ENCODE measurements at places on chromosomes 5 and 9.

- DNase-seq = no peak
Measured at GRCh38 chr5:137567226-137567625, 68.1 kb upstream of the SPOCK1 start.

- no peak for DNase-seq
Measured at GRCh38 chr9:94909250-94909894, 182.9 kb downstream of the AOPEP start.

GRCh38 chr9:86079865-86080469 lies 19.4 kb downstream of the GOLM1 start:
- DNase-seq = no peak

DNA sequence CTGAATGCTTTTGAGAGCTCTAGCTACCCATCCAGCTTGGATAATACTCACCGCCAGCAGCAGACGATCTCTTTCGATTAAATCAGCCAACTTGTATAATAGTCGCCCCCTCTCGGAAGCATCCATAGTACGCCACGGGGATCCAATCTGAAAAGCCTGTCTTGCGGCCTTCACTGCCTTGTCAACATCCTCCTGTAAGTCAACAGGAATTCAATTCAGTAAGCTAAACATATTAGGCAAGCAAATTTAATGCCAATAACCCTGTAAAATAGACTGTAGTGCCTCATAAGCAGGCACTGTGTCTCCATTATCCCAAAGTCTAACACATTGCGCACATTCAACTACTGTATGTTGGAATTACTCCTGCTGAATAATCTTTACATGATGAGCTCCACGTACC lies 22.0 kb downstream of the ALDH1A1 start:
- DNase-seq = no peak

DNA sequence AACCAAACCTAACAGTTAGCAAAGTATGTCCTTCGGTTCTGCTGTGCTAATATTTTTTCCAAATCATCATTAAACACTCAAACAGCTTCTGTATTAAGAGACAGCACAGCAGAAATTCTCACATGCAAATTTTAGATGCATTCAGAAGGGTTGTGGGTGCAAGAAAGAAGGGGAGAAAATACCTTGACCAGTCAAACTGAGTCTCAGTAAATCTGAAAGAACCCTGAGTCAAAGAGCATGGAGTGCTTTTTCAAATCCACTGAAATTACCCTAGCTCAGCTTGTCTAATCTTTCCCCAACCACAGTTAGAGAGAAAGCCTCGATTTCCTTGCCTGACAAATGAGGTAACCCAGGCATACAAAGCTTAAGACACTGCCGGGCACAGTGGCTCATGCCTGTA lies 55.1 kb downstream of the RETREG1 start:
- no peak for DNase-seq

- DNase-seq = no peak
Measured at GRCh38 chr9:13082796-13083195, 196.7 kb downstream of the MPDZ start.

DNA sequence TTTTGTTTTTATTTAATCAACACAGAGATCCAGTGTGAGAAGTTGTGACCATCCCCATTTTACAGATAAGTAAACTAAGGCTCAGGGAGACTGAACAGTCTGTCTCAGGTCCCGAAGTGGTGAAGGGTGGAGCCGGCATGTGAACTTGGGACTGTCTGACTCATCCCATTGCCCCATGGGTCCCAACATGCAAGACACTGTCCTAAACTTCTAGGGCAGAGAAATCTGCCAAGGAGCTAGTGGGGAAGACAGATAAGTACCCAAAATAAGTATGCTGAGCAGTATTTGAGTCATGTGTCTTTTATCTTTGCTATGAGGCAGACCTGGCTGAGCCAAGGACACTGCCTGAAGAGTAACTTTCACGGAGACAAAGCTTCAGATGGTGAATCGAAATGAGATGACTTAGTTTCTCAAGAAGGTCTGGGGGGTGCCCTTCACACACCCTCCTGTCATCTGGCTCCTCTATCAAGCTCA lies 64.3 kb upstream of the SLC25A51 start:
- no peak for DNase-seq

DNA sequence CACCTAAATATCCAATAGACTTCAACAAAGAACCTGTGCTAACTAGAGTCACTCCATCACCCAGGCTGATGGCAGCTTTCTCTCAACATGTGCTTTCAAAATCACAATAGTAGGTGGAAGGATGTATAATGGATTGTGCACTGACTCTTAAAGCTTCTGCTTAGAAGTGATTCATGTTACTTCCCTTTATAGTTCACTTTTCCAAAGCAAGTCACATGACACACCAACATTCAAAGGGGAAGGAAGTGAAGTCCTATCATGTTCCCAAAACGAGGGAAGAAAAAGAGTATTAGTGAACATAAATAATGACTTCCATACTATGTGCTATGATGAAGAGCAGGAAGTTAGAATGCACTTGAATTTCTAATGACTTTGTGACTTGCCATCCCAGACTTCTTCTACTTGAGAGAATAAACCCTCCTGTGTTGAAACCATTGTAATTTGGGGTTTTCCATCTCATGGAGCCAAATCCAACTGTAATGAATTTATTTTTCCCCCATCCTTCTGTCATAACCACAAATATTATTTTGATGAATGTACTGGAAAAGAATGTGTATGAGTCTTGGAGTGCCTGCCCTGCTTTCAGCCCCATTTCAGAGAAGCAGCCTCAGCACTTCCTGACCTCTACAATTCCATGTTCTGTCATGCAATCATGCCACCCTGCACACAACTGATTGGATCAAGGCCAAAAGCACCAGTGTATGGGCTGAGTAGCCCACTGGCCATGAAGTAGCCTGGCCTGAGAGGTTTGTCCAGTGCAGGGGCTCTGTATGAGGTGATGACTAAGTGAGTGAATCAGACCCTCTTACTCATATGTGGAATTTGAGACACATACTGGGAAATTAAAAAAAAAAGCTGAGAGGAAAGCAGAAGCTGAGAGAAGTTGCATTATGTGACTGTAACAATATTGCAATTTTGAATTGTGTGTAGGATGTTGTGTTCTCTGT lies 525.9 kb upstream of the CLINT1 start:
- DNase-seq = peak; percentile 95

GRCh38 chr9:136996361-136997292 lies at the start of gene CLIC3:
CLIC3 (minus strand) TSS chr9:136996568; CDS start chr9:136996543, 25 bp downstream.
- DNase-seq = no peak

GRCh38 chr9:122402403-122402871 lies 31.6 kb downstream of the PTGS1 start:
- DNase-seq = peak; percentile 99

DNA sequence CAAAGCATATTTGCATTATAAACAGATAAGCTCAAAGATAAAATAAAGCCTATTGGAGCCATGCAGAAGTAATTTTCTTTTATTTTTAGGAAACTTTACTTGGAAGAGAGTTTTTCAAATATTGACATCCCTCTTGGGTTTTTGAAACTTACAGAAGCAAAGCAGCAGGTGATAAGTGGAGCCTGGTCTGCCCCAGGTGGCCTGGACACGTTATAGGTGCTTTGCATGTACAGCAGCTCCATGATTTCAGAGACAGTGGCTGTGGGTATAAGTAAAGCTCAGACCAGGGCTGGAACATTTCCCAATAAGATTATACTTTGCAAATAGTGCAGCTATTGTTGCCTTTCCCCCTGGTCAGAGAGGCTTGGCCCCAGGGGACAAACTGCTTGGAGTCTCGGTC lies 51.5 kb downstream of the CCDC192 start:
- DNase-seq = no peak

GRCh38 chr5:32523625-32524024 lies 61.7 kb upstream of the SUB1 start:
- DNase-seq = no peak

- no peak for DNase-seq
Measured at GRCh38 chr5:97427235-97427634, 244.2 kb upstream of the RIOK2 start.

DNA sequence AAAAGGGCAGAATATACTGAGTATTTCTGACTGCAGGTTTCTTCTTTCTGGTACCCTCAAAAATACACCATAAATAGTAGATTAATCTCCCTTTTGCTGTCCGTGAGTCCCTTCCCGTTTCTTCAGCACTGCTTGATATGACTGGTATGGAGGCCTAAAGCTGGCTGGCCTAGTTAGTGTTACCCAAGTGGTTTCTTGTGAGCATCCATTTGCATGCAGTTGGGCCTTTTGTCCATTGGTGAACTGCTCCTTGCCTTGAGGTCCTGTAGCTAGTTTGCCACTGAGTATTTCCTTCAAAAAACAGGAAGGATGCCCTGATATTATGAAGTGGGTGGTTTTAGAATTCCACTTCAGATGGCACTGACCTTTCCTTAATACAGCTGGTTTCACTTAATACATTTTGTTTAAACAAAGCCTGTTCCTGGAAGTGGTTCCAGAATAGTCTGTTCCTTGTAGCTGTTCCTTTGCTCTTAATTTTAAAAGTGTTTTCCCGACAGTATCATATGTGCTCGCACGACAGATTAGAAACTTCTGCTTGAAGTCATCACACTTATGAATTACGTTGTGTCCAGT lies 40.0 kb upstream of the ABL1 start:
- DNase-seq = no peak

- no peak for DNase-seq
Measured at GRCh38 chr9:95505072-95505716, 11.6 kb downstream of the PTCH1 start.

DNA sequence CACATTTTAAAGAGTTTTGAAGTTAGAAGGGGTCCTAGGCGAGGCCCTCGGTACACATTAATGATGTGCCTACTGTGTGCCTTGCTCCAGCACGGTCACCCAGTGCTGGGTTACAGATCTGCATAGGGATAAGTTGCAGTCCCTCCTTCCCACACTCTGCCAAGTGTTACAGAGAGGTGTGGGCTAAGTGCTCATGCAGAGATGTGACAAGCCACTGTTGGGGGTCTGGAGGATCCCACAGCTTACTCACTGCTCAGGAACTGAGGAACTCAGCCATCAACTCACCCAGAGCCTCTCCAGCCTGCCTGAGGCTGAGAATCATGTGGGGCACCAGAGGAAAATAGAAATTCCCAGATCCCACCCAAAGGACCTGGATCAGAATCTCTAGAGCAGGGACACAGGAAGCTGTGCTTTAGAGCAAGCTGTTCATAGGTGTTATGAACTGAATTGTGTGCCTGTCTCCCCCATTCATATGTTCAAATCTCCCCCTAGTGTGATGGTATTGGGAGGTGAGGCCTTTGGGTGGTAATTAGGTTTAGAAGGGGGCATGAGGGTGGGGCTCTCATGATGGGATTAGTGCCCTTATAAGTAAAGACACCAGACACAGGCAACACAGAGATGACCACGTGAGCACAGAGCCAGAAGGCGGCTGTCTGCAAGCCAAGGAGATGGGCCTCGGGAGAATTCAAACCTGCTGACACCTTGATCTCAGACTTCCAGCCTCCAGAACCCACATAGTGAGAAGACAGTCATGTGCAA lies 164.1 kb downstream of the HSD17B3 start:
- DNase-seq = no peak

GRCh38 chr5:128596071-128596470 lies 58.0 kb upstream of the FBN2 start:
- no peak for DNase-seq

- DNase-seq = no peak
Measured at GRCh38 chr5:168720575-168720974, 141.4 kb upstream of the PANK3 start.

GRCh38 chr5:57175551-57176309 lies 1.9 kb downstream of the GPBP1 start:
- no peak for DNase-seq

DNA sequence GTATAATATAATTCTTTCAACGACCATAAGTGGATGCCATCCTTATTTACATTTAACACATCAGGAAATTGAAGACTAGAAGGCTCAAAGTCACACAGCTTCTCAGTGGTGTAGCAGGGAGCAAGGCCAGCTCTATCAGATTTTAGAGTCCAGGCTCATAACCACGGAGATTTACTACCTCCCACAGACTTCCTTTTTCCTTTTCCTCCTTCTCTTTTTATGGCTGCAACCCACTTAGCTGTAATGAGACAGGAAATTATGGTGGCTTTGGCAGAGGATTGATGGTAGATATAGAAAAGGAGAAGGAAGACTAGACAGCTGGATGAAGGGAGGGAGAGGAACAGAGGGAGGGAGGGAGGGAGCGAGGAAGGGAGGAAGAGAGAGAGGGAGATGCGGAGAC lies 47.4 kb downstream of the SPEF2 start:
- no peak for DNase-seq

- DNase-seq = no peak
Measured at GRCh38 chr5:54874337-54875021, 110.9 kb downstream of the ESM1 start.

GRCh38 chr5:107359916-107360234 lies 310.9 kb downstream of the EFNA5 start:
- DNase-seq = no peak

- DNase-seq = no peak
Measured at GRCh38 chr5:177547736-177548135, 6.6 kb downstream of the FAM193B start.

- DNase-seq = no peak
Measured at GRCh38 chr9:120528829-120529228, 51.1 kb downstream of the CDK5RAP2 start.

DNA sequence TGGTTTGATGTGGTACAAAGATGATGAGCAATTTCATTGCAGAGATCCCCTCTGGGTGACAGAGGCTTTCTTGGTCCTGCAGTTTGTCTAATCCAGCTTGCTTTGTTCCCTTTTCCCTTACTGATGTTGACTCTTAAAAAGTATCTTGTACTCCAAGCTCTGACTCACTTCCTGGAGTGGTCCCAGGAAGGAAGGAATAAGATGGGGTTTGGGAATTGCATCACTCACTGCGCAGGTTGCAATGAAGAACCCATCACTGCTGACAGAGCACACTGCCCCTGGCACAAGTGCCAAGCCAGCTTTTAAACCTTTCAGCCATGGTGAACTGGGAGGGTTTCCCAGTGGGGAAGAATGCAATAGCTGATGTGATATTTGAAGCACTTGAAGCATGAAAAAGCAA lies 662.2 kb upstream of the CTNND2 start:
- DNase-seq = no peak

DNA sequence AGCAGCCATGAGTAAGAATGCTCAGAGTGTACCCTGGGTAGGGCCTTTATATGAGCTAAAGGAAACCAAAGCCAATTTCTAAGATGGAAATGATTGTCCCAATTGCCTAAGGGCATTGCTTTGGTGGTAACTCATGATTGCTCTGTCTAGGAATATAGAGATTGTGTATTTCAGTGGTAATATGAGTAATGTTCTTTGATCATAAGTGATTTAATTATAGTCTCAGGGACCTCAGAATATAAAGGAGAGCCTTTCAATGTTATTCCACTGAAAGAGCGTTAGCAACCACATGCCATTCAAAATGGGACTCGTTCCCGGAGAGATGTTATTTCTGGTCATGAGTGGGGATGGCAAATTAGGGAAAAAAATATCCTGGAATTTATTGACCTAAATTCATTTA lies 340.5 kb downstream of the ARHGEF28 start:
- no peak for DNase-seq

All from amniotic stem cell (primary cell).